CD4-positive, alpha-beta T cell treated with Interleukin-1 beta for 1 hour (primary cell): ENCODE measurements at places on chromosomes 12 and 14.

DNA sequence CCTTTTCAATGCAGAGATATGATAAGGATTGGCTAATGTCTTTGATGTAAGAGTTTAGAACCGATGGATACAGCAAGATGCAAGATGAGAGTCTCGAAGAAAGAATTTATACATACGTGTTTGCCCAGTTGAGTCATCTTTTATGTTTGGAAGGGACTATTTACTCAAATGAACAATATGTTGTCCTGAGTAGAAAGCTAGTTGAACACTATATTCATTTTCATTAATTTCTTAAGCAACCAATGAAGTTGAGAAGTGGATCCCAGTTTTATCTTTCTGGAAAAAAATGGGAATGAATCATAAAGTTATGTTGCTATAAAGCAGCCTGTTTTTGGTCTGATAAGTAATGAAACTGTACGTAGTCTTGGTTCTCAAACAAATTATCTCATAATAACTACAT lies 1431.7 kb upstream of the FLRT2 start:
- DNase-seq: no peak

DNA sequence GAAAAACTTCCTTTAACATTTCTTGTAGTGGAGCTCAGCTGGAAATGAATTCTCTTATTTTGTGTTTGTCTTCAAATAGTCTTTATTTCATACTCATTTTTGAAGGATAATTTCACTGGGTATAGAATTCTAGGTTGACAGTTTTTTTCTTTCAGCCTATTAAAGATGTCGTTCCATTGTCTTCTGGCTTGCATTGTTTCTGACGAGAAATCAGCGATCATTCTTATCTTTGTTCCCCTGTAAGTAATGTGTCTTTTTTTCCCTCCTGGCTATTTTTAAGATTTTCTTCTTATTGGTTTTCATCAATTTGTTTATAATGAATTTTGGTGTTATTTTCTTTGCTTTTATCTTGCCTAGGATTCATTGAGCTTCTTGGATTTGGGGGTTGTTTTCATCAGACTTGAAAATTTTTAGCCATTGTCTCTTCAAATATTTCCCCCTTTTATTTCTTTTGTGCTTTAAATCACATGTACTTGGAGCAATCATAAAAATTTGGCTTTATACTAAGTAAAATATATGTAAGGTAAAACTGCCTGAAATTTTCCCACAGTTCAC lies 89.4 kb downstream of the UNC79 start:
- no peak for DNase-seq

- DNase-seq: no peak
Measured at GRCh38 chr12:68821357-68822188, 13.6 kb downstream of the MDM2 start.

GRCh38 chr12:71661977-71662530 lies 1.6 kb downstream of the ZFC3H1 start:
- no peak for DNase-seq

- DNase-seq: no peak
Measured at GRCh38 chr14:54728700-54729527, 162.0 kb downstream of the SAMD4A start.
